ENCODE measurements at places on chromosomes 6 and 20. TPM values are rescaled to one million over a fixed set of nuclear protein-coding genes. Genes with fewer than 3 reads are reported as not detected.

Gene HEBP2
- polyA plus RNA-seq = 127 TPM

DNA sequence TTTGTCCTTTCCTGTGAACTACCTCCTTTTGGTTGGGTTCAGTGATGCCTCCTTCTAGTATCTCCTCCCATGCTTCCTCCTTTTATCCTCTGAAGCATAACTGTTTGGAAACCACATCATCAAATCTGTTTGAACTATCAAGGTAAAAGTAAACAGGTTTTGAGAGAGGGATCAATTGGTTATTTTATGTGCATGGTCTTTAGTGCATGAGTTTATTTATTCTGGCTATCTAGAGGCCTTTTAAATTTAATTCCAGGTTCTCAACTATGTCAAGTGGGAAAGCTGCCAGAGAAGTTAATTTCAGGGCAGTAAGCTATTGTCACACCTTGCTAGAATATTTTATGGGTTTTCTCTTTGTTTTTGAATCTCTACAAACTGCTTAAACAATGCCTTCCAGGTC is 54.1 kb downstream of the WASF1 start:
- DNase-seq = no peak

GRCh38 chr6:12578751-12579150 is 137.8 kb upstream of the PHACTR1 start:
- no peak for DNase-seq

Gene ZCCHC3
- 31.3 TPM for polyA plus RNA-seq

DNA sequence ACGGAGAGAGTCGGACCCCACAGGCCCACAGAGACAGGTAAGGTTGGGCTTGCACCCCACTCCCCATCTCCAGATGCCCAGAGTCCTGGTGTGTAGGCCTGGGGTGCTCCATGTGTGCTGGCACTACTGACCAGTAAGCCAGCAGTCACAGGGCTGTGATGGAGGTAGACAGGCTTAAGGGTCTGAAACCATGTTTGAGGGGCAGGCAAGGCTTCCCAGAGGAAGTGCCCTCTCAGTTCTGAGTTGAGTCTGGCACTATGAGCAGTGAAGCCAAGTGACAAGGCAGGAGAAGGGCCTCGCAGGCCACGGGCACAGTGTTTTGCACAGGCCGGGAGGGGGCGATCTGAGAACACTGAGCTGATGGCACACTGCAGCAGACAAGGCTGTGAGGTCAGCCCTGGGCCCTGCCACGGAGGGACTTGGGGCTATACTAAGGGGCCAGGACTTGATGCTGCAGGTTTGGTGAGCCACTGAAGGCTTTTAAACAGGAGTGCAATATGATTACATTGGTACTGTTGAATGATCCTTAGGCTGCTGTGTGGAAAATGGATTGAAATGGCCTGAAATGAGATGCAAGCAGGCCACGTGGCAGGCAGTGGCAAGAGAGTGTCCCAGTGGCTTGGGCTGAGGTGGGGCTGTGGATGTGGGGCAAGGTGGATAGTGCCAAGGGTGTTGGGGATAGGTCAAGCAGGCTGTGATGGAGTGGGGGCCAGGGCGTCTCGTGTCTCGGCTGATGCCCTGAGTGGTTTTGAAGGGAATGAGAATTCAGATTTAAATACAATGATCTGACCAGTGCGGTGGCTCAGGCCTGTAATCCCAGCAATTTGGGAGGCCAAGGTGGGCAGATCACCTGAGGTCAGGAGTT is 20.3 kb downstream of the TTBK1 start:
- peak; percentile 91 for DNase-seq

DNA sequence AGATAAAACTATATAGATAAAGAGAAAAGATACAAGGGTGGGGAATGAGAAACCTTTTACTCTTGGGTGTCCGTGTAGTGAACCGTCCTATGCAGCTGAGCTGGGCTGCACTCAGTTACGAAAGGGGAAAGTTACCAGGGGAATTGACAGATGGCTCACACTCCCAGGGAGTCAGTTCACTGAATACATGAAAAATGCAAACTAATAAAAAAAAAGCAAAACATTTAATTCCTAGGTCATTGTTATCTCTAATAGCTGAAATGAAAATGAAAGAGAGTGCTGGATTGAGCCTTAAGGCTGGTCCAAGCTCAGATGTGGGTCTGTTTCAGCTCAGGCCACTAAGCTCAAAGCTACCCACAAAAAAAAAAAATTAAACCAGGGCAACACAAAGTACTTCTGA is 138.0 kb downstream of the THBS2 start:
- no peak for DNase-seq

Gene CHRNA4
- 2.7 TPM for polyA plus RNA-seq

Gene C6orf141
- polyA plus RNA-seq = 7.2 TPM

Gene CAGE1
- polyA plus RNA-seq = 0.12 TPM

Gene SLC12A5
- polyA plus RNA-seq = 8.4 TPM

Gene LHFPL5
- polyA plus RNA-seq = not detected

Gene SRSF12
- 2.3 TPM for polyA plus RNA-seq

DNA sequence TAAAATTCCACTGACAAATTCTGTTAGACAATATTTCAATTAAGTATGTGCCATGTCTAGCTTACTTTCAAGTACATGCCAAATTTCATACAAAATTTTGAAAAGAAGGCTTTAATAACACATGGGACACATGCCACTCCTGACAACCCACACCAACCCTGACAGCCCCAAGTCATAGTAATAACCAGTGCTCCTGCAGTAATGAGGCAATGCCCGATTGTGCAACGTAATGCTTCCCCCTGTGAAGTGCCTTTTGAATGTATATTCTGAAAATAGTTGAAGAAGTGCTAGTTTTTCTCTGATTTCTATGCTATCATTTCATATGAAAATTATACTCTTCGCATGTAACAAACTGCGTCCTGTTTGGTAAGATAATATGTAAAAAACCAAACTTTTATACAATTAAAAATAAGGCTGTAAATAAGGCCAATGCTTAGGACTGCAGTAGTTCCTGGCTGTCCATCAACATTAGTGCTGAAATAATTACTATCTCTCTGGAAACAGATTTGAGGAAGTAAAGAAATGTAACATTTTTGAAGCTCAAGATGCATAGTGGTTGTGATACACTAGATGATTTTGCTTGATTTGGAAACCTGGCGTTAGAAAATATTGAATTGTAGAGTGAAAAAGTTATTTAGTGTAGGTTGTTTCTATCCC is 125.8 kb upstream of the BCLAF1 start:
- no peak for DNase-seq

DNA sequence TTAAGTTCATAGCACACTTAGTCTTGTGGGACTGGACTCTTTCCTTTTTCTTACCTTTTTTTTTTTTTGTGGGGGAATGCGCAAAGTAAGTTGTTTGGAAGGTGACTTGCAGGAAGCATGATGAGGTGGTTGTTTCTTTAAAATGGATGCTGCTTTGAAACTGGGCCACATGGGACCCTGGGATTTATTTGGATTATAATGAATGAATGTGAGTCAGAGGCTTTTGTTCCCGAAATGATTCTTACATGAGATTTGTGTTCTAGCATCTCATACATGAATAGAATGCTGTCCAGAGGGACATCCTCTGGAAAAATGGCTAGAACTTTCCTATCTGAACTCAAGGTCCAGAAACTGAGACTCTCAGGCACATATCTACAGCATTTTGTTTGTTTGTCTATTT is 236.6 kb upstream of the RNF24 start:
- DNase-seq = no peak

- no peak for DNase-seq
These were observed at the start of gene C6orf163 for GRCh38 chr6:87344731-87345130. Gene C6orf163, plus strand, starts transcription at chr6:87344813. Its CDS starts 287 bp downstream, at chr6:87345100.

DNA sequence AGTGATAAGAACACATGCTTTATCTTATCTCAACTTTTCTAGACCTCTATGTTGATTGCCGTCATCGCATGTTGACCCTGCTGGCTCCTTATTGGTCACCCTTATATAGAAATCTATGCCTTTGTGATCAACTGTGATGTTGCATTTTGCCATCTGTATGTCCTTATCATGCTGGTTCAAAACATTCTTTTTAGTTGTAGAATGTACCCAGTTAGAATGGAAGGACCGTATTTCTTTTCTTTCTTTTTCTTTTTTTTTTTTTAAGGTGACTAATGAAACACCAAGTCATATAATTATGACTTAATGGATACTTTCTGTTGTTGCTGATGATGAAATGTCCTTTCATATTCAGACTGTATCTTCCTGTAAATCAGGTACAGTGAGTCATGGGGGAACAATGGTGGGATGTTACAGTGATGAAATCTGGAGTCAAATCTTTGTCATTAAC is 145.9 kb upstream of the CITED2 start:
- no peak for DNase-seq

Gene TRIM31
- polyA plus RNA-seq = 0.10 TPM

DNA sequence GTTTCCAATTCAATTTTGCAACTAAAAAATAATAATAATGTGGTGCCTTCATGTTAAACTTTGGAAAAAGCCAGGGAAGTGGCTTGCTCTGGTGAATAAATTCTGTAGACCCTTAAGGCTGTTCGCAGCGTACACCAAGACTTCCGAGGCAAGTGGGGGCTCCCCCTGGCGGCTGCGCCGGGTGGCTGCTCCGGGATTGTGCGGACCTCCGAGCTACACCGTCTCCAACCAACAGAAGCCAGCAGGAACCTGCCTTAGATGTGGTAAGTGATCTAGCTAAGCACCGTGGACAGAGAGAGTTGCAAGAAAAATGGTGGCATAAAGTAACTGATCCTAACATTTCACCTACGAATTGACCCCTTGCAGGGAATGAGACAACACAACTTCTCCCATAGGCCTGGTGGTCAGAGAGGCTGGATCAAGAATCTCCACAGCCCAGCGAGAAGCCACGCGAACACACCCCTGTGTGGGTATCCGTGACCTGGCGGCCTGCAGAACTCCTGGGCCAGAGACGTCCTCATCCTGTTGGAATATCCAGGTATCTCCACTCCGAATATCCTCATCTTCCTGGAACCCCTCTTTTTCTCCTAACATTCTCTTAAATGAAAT is 69.6 kb downstream of the TBXT start:
- DNase-seq = peak; percentile 83

DNA sequence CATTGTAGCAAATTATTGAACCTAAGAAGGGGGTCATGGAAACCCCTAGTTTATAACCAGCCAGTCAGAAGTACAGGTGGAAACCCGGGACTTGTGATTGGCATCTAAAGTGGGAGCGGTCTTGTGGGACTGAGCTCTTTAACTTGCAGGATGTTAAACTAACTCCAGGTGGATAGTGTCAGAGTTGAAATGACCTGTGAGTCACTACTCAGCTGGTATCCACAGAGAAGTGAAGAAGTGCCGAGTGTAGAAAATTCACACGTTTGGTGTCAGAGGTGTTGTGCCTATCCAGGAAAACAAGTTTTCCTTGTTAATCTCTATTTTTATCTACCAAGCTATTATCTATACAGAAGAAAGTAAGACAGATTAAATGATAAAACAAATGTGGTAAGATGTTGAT is 179.7 kb downstream of the ADGRG6 start:
- no peak for DNase-seq

- DNase-seq = no peak
These were observed 90.0 kb downstream of the IPCEF1 start for GRCh38 chr6:154266560-154267099.

Gene SLC17A4
- polyA plus RNA-seq = not detected

- DNase-seq = no peak
These were observed 20.7 kb downstream of the TXLNB start for GRCh38 chr6:139271056-139271455.

DNA sequence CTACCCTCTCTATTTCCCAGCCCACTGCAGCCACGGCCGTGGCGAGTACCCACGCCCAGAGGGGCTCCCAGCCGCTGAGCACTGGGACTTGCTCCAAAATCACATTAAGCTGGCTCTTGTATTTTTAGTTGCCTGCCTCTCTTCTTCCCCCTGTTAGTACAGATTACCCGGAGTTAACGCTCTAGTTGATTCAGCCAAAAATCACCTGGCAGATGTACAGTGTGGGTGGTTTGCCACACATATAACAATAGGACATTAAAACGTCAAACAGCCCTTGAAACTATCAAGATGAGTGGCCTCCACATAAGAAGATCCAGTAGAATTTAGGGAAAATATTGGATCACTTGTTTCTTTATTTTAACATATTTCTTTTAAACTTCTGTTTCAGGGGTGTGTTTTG is 268.8 kb upstream of the PRDM1 start:
- no peak for DNase-seq

DNA sequence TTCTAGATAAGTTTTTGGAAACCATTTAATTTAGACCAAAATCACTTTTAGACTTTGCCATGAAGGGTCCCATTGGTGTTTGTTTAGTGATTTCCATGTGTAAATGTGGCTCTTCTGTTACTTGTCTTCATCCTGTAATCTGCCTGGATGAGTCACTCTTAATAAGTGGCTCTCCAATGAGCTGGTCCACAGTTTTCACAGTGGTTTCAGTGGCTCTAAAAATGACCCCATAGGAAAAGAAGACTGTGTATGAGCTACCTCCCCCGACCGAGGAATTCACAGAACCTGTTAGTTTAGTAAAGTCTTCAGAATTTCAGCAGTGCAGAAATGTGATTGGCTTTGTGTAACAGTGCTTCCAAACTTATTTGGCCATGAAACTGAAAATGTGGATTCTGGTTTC is 492.0 kb upstream of the MARCKS start:
- DNase-seq = no peak

- no peak for DNase-seq
These were observed 305.7 kb upstream of the FLRT3 start for GRCh38 chr20:14643146-14643545.

- DNase-seq = peak; percentile 21
These were observed 79.1 kb downstream of the DTD1 start for GRCh38 chr20:18666803-18667415.

Gene ECI2
- polyA plus RNA-seq = 90.7 TPM

Gene LCA5
- 4.2 TPM for polyA plus RNA-seq

- DNase-seq = no peak
These were observed 541.2 kb upstream of the JARID2 start for GRCh38 chr6:14704383-14705271.

- DNase-seq = peak; percentile 95
These were observed 15.8 kb downstream of the CGA start for GRCh38 chr6:87078983-87079616.
